ENCODE measurements at places on chromosomes 2 and 18.
A peak's percentile ranks its signal among the peaks of the same experiment; 100 is the strongest.

DNA sequence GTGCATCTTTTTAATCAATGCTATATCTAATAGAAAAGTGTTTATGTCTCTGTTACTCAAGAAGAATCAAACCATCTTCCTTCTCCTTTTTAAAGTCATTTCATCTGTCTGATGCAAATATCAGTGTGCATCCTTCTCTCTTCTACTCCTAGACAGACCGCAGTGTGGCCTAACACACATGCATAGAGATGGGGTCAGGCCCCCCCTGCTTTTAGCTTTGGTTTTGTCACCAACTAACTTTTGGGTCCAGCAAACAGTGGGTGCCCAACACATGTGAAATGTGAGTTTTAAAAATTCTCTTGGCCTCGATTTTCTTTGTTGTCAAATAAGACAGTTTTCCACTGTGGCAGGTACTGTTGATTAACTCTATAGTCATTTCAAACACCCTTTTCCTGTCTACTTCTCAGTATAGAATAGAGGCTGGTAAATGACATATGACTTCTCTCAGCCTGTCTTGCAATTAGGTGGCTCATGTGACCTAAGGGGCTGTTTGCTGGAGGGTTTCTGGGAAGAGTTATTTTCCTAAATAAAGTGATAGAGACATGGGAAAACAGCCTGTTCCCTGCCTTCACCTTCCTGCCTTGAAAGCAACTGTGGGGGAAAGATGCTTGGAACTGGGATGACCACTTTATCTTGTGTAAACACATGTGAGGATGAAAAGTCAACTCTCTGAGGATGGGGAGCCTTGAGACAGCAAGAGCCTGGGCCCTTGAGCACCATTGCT, 65.7 kb upstream of the DARS1 start:
- no peaks in the 10 kb centered on the region for H3K27me3 ChIP-seq
- H3K27ac ChIP-seq: peak overlapping the region; percentile 73
- peak overlapping the region; percentile 56 for H3K4me3 ChIP-seq
- DNase-seq: no peak
- peaks cover 73% of the 10 kb centered on the region for H3K4me1 ChIP-seq

GRCh38 chr18:27301615-27302378, 116.7 kb upstream of the CHST9 start:
- no peaks in the 10 kb centered on the region for H3K27me3 ChIP-seq
- H3K4me1 ChIP-seq: no peaks in the 10 kb centered on the region
- H3K27ac ChIP-seq: no peak overlapping the region
- DNase-seq: no peak

- peaks cover 22% of the 10 kb centered on the region for H3K36me3 ChIP-seq
- no peak for DNase-seq
- H3K4me3 ChIP-seq: no peak overlapping the region
- H3K27ac ChIP-seq: peak overlapping the region; percentile 5
- H3K27me3 ChIP-seq: no peaks in the 10 kb centered on the region
Measured at GRCh38 chr18:79459946-79460480, 64.3 kb downstream of the NFATC1 start.

DNA sequence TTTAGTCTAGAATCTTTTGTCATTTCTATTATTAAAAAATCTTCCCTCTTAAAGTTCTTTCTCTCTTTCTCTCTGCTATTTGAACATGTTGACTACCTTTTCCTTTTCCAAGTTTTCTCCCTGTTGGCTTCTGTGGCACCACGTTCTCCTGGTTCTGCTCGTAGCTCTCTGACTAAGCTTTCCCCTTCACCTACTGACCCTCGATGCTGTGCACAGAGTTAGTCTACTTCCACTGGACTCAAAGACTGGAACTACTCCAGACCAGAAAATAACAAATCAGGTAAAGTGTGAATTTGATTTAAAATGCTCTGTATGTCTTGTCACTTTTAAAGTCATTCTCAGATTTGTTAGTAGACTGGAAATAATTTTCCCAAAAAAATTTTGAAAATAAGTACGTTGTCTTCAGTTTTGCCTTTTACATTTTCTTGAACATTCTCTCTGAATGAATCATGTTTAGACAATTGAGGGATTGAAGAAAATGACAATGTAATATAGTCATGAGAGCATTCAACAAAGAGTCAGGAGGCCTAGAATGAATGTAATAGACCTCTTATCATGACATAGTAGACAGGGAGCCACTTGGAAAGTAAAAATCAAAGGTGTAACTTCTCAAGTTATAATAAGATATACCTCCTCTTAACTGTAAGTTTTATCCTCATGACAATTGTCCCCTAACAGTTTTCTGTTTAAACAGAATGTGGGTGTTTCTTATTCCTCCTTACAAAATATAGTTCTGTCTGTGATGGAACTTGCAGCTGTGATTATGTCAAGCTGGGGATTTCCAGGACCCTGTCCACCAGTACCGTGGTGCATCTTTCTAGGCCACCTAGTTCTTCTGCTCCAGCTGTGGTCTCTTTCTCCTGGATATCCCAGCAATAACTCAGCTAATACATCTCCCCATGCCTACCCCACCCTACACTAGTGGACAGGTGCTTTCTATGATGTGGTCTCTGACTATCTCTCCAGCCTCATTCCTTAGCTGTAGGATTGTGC, 25.5 kb downstream of the ITPRID2 start:
- H3K36me3 ChIP-seq: peaks cover 36% of the 10 kb centered on the region
- no peaks in the 10 kb centered on the region for H3K4me1 ChIP-seq
- H3K27me3 ChIP-seq: no peaks in the 10 kb centered on the region
- no peak overlapping the region for H3K4me3 ChIP-seq

GRCh38 chr2:215868846-215869543, 144.4 kb downstream of the MREG start:
- DNase-seq: no peak
- H3K27me3 ChIP-seq: no peaks in the 10 kb centered on the region
- H3K4me1 ChIP-seq: no peaks in the 10 kb centered on the region

- H3K27ac ChIP-seq: peak overlapping the region; percentile 93
- H3K36me3 ChIP-seq: peaks cover 10% of the 10 kb centered on the region
- no peak for DNase-seq
Measured at GRCh38 chr18:57621246-57621604, 411 bp downstream of the NARS1 start.

DNA sequence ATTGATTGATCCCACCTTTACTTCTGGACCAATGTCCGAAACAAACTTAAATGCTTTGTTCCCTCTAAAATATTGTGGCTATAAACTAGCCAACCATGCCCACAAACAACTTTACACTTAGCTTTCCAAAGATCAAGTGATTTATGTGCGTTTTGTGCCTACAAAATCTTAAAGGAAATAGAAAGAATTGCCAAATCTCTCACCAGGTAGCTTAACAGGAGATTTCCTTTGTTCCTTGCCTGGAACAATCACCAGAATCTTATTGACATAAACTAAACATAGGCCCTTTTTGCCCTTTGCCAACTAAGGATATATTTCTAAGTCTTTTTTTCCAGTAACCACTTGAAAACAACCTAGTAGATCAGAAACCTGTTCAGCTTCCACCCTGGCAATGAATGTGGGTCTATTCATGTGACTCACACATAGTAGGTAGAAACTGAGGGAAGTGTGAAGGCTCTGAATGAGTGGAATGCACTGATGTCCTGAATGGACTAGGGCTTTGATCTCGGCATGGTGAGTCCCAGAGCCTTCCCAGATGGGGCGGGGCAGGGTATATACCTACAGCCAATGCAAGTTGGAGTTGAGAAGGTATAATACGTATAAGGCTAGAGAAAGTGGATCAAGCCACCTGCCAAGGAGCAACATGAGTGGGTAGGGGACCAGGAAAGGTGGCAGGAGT, 94.6 kb upstream of the PPP1CB start:
- H3K27me3 ChIP-seq: no peaks in the 10 kb centered on the region
- H3K4me1 ChIP-seq: no peaks in the 10 kb centered on the region
- no peak overlapping the region for H3K4me3 ChIP-seq
- no peaks in the 10 kb centered on the region for H3K36me3 ChIP-seq
- no peak overlapping the region for H3K27ac ChIP-seq

DNA sequence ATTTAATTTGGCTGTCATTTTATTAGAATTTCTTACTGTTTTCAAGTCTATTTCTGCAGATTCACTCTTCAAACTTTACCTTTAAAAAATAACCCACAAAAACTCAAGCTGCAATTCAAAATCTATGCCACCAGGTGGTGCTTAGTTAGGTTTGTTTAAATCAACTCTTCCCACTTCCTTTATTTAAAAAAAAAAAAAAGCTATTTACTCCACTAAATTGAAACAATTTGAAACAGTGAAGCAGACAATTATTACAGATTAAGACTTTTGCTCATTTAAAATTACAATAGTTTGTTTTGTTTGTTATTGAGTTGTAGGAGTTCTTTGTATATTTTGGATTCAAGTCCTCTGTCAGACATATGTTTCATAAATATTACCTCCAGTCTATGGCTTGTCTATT, 300.0 kb downstream of the PDE11A start:
- no peaks in the 10 kb centered on the region for H3K4me1 ChIP-seq
- peak; percentile 53 for DNase-seq
- no peak overlapping the region for H3K27ac ChIP-seq
- H3K27me3 ChIP-seq: no peaks in the 10 kb centered on the region

- DNase-seq: no peak
- H3K4me1 ChIP-seq: no peaks in the 10 kb centered on the region
- no peak overlapping the region for H3K27ac ChIP-seq
- H3K27me3 ChIP-seq: no peaks in the 10 kb centered on the region
- H3K4me3 ChIP-seq: no peak overlapping the region
Measured at GRCh38 chr2:121099329-121100290, 185.4 kb downstream of the TFCP2L1 start.

- H3K27me3 ChIP-seq: no peaks in the 10 kb centered on the region
- H3K4me3 ChIP-seq: no peak overlapping the region
- H3K4me1 ChIP-seq: no peaks in the 10 kb centered on the region
Measured at GRCh38 chr18:34637094-34637801, 72.8 kb upstream of the DTNA start.

DNA sequence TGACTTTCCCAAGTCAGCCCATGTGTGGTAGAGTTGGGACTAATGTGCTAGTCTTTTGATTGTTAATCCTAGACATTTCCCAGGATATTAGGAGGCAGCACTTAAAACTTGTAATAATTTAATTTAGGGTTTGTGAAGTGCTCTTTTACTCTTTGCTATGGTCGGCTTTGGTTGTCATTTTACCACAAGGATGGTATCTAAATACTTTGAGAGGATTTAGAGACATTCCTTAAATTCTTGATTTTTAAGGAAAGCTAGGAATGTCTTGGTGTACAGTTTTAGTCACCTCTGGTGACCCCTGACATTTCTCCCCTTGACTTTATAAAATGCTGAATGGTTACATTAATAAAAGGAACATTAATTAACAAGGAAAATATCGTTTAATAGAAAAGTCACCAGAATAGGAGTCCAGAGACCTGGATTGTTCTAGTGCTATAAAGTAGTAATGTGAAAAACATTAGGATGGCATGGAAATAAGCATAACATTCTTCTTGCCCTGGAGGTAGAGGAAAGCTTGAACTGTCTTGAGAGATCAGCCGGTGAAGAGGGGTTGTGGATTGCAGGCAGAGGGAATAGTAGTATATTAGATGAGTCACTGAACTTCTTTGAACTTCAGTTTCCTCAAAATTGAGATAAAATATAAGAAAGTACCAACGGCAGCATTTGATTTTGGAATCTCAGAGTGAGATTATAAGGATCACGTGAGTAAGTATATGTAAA, 209.2 kb downstream of the MCFD2 start:
- no peak for DNase-seq
- H3K27me3 ChIP-seq: no peaks in the 10 kb centered on the region
- no peaks in the 10 kb centered on the region for H3K36me3 ChIP-seq
- H3K4me3 ChIP-seq: no peak overlapping the region
- no peaks in the 10 kb centered on the region for H3K4me1 ChIP-seq
- H3K27ac ChIP-seq: no peak overlapping the region

- H3K27ac ChIP-seq: no peak within 1 kb of the TSS
- H3K27me3 ChIP-seq: no peaks in the 10 kb centered on the region
- DNase-seq: peak; percentile 81
- H3K36me3 ChIP-seq: no peaks in the 10 kb centered on the region
- peak within 1 kb of the TSS; percentile 41 for H3K4me3 ChIP-seq
- H3K4me1 ChIP-seq: peaks cover 13% of the 10 kb centered on the region
Measured at GRCh38 chr2:96116424-96116878, at the start of gene ADRA2B. Gene ADRA2B (minus strand): TSS chr2:96116571. CDS start chr2:96116149, 422 bp downstream.

DNA sequence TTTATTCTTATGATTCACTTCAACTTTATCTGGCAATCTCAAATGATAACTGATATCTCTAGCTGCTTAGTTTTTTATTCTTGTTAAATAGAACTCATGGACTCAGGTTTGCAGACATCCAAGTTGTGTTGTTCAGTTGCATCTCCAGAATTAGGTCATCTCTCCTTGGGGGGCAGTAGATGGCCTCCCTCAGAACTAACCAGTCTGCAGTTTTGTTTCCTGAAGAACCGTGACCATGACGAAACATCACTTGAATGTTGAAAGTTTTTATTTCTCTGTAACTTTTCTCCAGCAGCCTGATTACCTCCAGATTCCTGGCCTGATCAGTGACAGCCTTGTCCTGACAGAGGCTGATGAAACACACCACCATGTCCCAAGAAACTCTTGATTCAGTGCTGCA, 321.5 kb downstream of the GALNT13 start:
- no peak overlapping the region for H3K27ac ChIP-seq
- H3K27me3 ChIP-seq: no peaks in the 10 kb centered on the region
- no peak for DNase-seq

- H3K4me1 ChIP-seq: peaks cover 2% of the 10 kb centered on the region
- H3K4me3 ChIP-seq: no peak overlapping the region
- no peaks in the 10 kb centered on the region for H3K36me3 ChIP-seq
- DNase-seq: no peak
- H3K27me3 ChIP-seq: no peaks in the 10 kb centered on the region
- no peak overlapping the region for H3K27ac ChIP-seq
Measured at GRCh38 chr2:200199005-200199404, 107.5 kb upstream of the SPATS2L start.

DNA sequence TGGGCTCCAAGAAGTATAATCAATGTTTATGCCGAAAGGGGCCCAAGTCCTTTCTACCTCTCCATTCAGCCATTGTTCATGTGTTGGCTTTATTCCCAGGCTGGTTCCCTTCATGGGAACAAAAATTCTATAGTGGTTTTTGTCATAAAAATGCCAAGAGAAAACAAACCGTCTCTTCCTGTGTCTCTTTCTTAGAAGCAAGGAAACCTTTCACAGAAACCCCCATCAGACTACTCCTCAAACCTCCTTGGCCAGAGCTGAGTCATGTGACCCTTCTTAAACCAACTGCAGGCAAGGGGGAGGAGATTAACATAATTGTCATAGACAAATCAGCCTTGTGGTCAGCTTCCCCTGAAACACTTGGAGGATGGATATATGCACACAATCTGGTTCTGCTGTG, 75.1 kb upstream of the TANK start:
- H3K4me1 ChIP-seq: peaks cover under 1% of the 10 kb centered on the region
- no peaks in the 10 kb centered on the region for H3K36me3 ChIP-seq
- no peaks in the 10 kb centered on the region for H3K27me3 ChIP-seq
- DNase-seq: no peak
- no peak overlapping the region for H3K27ac ChIP-seq
- H3K4me3 ChIP-seq: no peak overlapping the region

GRCh38 chr2:120596990-120597594, 138.6 kb upstream of the GLI2 start:
- no peaks in the 10 kb centered on the region for H3K27me3 ChIP-seq
- H3K36me3 ChIP-seq: no peaks in the 10 kb centered on the region
- H3K4me3 ChIP-seq: no peak overlapping the region
- H3K27ac ChIP-seq: no peak overlapping the region
- no peak for DNase-seq
